Suppressor macrophage treated with lipopolysaccharide for 4 hours (primary cell): ENCODE measurements at places on chromosomes 6 and 20.

DNA sequence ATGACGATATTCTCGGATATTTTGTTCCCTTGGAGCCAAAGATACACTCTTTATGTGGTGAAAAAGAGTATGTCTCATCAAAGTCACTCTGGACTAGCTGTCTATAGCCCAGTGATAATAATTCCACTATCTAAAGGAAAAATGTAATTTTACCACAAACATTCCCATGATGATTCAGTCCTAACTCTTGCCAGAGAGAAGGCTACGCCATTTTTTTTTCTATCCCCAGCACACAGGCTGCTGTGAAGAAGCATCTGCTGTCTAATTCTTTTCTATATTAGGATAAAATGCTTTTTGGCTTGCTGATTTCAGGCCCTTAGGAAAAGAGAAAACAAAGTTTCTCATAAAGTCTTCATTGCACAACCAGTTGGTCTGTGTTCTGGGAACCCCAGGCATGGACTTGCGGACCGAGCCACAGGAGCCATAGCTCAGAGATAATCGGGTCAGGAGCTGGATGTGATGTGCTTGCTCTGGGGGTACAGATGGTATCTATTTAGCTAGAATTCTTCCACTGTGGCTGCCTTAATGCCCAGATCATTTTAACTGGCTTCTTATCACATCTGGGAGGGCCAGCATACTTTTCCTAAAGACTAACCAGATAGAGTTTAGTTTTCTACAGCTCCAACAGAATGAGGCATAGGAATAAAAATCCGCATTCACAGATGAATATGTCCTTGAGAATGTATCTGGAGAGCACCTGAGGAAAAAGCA, 683.7 kb upstream of the ID4 start:
- DNase-seq = no peak

- no peak for DNase-seq
Observed at GRCh38 chr6:138485586-138486248, 13.6 kb downstream of the NHSL1 start.

DNA sequence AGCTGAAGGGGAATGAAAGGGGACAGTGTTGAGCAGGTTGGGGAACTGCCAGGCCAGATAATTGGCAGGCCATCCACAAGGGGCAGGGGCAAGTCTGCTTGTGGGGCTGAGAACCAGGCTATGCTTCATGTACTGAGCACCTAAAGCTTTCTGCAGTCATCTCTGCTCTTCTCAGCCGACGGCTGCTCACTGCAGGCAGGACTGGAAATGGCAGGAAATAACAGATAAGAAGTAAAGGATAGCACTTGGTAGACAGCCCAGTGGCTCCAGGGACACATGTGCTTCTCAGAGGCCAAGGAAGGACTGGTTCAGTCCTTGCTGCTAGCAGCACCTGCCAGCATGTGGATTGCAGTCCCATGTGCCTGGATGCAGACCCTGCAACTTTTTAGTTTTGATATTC, 89.8 kb downstream of the CD164 start:
- no peak for DNase-seq

- DNase-seq = no peak
Observed at GRCh38 chr6:104186831-104187230, 672.9 kb downstream of the HACE1 start.

DNA sequence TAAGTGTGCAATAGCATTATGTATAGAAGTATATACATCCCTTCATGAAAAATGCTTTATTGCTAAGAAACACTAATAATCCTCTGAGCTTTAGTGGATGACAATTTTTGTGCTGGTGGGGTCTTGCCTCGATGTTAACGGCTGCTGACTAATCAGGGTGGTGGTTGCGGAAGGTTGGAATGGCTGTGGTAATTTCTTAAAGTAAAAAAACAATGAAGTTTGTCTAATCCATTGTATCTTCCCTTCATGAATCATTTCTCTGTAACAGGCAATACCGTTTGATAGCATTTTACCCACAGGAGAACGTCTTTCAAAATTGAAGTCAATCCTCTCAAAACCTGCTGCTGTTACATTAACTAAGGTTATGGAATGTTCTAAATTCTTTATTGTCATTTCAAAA, 816.5 kb upstream of the GJE1 start:
- DNase-seq = no peak

DNA sequence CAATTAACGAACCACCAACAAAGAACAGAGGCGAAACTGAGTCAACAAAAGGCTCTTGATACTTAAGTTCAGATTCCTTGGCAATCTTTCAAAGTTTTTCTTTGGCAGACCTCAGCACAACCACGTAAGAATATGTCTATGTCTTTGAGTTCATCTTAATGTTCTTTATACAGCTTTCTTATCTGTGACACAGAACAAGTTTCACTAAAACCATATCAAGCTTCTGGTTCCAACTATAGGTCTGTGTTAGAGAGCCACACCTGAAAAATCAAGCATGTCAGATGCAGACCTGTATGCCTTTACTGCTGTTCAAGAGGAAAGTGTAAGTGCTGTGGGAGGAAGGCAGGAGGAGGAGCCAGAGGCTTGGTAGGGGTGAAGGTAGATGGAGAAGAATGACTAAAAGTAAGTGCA, 271.3 kb downstream of the KHDC1L start:
- DNase-seq = no peak

- peak; percentile 71 for DNase-seq
Observed at GRCh38 chr6:42333612-42334011, 116.0 kb upstream of the MRPS10 start.

DNA sequence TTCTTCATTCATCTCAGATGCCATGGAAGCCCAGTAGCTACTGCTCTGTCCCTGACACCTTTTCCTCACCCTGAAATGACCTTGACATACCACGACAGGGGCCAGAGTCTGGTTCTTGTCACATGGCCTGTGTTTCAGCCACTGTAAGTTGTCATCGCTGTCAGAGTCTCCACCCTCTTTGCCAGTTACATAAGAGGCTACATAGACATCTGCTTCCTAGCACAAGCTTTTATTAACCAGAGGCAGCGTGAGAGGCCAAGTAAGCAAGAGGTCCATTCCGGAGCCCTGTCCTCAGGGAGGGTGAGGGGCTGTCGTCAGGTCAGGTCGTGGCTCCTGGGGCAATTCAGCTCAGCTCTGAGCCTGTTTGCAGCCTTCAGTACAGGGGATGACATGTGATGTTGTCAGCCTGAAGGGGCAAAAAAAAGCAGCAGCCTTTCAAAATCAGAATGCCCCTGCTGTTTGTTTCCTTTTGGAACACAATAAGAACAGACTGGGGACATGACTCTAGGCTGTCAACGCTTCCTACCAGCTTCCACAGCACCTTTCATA, 146.3 kb downstream of the MTFR2 start:
- DNase-seq = no peak

GRCh38 chr6:79377047-79377446, 142.6 kb upstream of the HMGN3 start:
- DNase-seq = no peak

GRCh38 chr6:170067181-170067641, 223.7 kb downstream of the DLL1 start:
- no peak for DNase-seq

DNA sequence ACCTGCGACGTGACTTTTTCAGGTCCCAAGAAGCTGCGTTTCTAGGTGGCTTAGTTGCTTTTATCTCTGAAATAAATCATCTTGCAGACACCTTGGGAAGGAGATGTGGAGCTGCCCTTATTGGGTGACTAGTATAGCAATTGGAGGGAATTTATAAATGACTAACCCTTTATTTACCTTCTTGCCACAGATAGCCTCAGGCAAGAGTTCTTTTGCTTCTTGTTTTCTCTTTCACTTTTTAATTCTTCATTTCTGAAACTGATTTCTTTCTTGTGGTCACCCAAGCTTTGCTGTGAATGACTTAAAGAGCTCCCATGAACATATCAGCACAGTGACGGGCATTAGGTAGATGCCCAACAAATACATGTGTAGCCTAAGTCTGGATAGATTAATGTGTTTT, 3.0 kb downstream of the ADGRF4 start:
- no peak for DNase-seq

DNA sequence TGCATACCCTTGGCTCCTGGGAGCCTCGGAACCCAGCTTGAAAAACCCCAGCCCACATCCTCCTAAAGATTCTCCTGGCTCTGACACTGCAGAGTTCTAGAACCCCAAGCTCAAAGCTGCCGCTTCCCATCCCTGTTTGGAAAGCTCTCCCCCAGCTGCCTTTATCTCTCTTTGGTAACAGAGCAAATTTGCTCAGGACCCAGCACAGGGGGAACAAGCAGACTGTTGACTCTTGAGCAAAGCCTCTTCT, 38.9 kb downstream of the HNF4A start:
- no peak for DNase-seq

DNA sequence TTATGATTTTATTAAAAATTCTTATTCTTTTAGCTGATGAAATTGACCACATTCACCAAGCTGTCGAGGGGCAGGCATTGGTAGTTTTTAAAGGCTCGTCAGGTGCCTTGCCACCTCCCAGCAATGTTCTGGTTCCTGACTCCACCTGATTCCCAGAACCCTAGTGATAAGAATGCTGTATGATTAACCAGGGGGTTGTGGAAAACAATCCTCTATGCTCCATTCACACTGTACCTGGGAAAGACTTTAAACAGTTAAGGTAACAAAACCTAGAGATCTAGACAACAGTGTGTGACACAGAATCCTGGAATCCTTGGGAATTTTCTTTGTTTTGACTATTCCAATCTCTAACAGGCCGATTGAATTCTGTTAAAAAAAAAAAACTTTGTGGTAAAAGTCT, 165.7 kb upstream of the OLIG3 start:
- no peak for DNase-seq

- DNase-seq = no peak
Observed at GRCh38 chr6:145241721-145242120, 493.6 kb downstream of the EPM2A start.

DNA sequence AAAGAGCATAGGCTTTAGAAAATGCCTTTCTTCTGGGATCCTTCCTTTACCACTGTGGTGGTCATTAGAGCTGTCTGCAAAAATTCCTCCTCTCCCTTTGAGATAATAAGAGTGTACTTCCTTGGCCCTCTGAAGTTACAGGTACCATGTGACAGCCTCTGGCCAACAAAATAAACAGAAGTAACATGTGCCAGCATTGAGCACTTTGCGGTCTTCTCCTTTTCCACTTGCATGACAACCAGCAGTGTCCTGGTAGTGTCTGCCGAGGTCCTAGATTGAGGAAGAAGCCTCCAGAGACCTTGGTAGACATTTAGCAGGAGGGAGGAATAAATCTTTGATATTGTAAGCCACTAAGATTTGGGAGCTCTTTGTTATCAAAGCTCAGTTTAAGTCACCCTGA, 87.5 kb upstream of the ARID1B start:
- DNase-seq = peak; percentile 61

DNA sequence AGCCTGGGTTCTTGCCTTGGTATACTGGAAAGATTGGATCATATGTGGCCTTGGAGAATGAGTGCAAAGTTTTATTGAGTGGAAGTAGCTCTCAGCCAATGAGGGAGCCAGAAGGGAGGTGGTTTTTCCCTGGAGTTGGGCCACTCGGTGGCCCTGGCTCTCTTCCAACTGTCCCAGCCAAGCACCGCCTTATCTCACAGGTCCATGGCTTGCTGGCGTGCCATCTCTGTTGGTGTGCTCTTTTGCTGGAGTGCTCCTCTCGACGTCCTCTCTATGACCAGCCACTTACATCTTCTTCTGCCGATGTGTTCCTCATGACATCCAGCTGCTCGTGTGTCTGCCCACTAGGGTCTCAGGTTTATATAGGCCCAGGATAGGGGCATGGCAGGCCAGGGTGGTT, 505.9 kb upstream of the SYNCRIP start:
- DNase-seq = no peak

DNA sequence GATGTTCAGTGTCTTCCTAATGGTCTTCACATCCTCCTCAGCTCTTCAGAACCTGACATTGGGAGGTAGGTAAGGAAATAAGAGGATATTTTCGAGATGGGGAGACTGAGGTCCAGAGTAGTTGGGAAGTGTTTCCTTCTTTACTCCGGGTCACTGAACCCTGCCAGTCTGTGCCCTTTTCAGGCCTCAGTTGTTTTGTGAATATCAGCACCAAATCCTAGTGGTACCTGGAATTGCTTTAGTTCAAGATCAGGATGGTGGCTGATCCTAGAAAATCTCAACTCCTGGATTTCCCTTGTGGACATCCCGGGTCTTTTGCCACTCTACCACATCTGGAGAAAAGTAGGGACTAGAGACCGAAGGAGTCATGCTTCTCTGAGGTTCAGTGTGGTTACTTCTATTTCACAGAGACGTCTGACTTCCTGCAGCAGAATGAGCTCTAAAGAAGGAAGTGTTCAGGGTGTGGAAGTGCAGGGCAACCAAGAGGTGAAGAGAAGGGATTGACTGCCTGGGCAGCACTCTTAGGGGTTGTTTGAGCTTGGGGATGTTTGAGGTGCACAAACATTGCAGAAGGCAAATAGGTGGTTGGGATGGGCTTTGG, 995 bp downstream of the STK4 start:
- peak; percentile 74 for DNase-seq

GRCh38 chr6:47047479-47048407, 5.6 kb upstream of the ADGRF1 start:
- peak; percentile 68 for DNase-seq

DNA sequence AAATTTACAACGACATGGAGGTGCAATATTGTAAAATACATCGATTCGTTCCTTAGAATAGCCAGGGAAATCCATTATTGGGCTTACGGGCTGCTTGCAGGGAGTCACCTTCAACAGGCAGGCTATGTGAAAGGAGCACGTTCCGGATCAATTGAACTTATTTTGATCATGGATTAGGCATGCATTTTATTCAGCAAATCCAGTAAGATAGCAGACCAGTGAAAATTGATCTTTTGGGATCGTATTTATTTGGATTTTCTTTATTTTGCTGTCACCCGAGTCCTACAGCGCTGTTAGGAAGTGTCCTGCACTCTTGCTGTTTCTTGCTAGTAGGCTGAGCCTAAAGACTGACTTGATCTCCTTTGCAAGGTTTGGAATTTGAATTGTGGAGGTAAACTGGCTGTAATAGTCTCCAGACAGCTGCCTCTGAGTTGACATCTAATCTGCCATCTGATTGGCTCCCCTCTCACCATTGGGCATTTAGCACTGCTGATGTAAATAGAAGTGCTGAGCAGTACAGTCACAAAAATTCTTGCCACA, 3.0 kb downstream of the ARID1B start:
- DNase-seq = peak; percentile 80

DNA sequence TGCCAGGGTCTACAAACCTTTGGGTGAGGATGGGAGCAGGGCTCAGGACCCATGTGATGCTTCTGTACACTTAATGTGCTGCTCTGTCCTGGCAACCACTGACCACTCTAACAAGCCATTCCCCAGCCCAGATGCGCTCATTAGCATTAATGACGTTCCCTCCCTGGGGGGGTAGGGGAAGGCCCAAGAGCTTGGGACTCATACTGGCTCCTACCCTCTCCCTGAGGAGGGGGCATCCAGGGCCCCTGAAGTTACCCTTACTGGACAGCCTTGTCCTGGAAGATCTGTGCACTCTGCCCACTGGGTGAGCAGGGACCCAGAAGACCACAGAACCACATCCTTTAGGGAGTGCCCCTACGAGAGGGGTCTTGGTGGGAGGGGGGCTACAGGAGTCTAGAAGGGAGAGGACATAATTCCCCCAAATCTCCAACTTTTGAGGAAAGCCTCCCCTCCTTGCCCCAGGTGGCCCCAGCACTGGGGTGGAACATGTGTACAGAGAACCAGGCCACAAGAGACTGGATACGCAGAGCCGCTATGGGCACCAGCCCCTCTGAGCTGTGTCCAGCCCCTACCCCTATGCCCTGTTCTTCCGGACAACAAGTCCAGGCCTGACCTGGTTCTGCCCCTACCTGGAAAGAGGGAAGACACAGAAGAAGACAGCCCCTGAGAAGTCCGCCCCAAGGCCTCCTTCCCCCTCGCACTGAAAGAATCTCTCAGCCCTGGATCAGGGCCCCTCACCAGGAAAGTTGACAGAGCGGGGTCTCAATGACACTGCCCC, 1.4 kb downstream of the TEAD3 start:
- no peak for DNase-seq

GRCh38 chr20:35290887-35291417, 1.3 kb downstream of the FAM83C start:
- DNase-seq = no peak
